Stimulated activated naive B cell treated with anti-CD40 and anti-IgM and Interleukin-4, amounts not matched to agents 10 μg/mL and 1 μg/mL and 100 μg/mL, for 72 hours (primary cell): ENCODE measurements at places on chromosomes 6 and 20.

DNA sequence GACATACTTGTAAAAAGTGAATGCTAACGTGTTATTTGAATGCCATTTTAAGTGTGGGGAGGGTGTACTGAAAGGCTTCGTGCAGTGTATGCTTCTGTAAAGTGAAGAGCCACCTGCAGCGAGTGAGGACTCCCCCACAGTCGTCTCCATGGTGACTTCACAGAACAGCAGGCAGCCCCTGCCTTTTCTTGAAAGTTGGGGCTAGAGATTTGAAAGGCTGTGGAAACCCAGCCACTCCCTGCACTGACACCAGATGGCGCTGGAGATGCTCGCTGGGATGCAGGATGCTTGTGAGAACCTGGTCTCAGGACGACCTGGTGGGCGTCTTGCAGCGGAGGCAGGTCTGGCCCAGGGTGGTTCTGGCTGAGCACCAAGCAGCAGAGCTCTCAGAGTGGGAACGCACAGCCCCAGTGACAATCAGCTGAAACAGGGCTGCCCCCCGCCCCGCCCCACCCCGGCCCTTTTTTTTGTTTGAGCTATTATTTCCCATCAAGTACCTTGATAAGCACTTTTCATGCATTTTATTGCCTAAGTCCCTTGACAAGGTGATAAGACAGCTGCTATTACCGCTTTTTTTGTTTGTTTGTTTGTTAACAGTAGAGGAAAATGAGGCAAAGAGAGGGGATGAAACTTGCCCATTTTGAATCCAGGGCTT is 150.3 kb downstream of the SYCP2 start:
- H3K27me3 ChIP-seq: peaks cover 15% of the 10 kb centered on the region

GRCh38 chr6:54419885-54420284 is 111.6 kb downstream of the TINAG start:
- no peaks in the 10 kb centered on the region for H3K27me3 ChIP-seq
- no peak overlapping the region for H3K4me3 ChIP-seq
- no peak for DNase-seq
- H3K27ac ChIP-seq: no peak overlapping the region

- no peaks in the 10 kb centered on the region for H3K4me1 ChIP-seq
- DNase-seq: no peak
Measured at GRCh38 chr6:12709116-12709515, 7.5 kb upstream of the PHACTR1 start.

DNA sequence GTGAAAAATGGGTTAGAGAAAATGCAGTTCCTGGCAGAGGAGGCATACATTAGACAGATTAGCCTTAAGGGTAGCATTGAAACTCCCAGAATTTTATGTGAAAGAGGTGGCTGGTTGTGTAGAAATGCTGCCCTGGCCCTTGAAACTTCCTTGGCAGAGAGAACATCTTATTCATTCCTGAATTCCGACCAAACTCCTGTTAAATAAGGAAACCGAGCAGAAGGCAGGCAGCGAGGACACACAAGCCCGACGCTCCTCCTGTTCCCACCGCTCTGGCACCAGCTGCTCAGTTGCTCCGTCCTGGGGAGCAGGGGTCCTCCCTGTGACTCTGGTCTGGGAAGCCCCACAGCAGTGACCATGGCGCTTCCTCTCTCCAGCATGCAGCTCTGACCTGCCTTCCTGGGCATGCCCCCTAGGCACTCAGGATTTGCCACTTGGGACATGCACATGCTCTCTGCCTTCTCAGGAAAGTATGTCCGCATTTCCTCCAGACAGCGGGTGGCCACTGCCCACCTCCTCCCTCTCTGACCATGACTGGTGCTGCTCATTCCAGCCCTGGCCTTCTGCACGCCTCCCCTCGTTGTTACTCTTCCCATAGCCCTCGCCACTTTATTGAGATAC is 35.2 kb upstream of the CLDN20 start:
- no peak overlapping the region for H3K27ac ChIP-seq
- no peak overlapping the region for H3K4me3 ChIP-seq
- no peaks in the 10 kb centered on the region for H3K4me1 ChIP-seq
- no peak for DNase-seq

DNA sequence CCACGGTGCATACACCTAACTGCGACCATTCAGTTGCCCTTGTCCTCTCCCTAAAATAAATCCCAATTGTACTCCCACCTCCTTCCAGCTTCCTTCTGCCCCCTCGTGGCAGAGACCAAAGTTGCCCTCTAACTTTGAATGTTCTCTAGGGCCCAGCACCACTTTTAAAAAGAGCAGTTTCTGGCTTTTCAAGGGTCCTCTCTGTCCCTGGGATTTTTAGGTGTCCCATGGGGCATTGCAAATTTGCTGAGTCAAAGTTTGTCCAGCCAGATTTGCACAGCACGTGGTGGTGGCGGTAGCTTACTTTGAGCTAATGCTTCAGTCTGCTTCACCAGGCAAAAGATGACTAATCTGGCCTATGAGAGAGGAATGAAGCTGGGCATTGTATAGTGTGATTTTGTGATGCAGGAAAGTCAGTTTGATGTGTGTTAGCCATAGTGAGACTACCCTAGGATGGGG is 100.2 kb downstream of the PERP start:
- H3K27me3 ChIP-seq: peaks cover 9% of the 10 kb centered on the region
- no peaks in the 10 kb centered on the region for H3K36me3 ChIP-seq
- no peak overlapping the region for H3K4me3 ChIP-seq
- no peak for DNase-seq
- H3K27ac ChIP-seq: no peak overlapping the region

DNA sequence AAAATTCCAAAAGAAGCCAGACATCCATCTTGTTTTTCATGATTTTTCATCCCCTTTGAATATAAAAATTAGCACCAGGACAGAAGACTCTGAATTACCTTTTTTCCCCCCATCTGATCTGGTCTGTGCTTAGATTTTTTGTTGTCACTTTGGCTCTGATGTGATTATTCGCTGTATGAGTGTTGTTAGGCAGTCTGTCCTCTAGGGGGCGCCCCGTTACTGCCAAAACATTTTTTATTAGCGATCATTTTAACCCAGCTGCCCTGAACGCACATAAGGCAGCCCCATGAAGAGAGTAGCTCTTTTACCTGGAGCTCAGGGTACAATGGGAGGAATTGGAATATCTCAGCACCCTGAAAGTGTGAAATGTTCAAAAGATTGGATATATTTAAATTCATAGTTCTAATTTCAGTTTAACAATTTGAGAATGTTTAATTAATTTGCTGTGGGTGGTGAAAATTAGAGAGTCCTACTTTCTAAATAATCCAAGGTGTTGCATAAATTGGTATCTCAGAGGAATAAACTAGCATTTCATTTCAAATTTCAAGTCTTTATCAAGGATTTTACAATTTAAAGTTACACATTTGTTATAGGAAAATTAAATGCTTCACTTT is 60.8 kb downstream of the PRPH2 start:
- H3K4me1 ChIP-seq: peaks cover 2% of the 10 kb centered on the region
- H3K4me3 ChIP-seq: no peak overlapping the region
- H3K36me3 ChIP-seq: peaks cover 39% of the 10 kb centered on the region
- H3K27ac ChIP-seq: no peak overlapping the region
- DNase-seq: peak; percentile 62

DNA sequence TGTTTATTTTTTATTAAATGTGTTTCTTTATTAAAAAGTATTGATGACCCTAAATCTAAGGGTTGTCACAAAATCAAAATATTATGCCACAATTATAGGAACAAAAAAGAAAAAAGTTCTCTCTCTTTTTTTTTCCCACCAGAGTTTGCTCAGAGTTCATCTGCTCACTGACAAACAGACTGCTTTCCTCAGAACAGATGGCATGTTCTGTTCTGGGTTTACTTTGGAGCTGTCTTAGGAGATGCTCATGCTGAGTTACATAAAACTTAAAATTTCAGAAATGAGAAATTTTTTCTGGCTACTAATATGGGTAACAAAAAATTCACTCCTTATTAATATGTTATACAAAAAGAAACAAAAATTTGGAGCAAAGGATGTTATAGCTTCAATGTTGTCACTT is 30.3 kb downstream of the STK38 start:
- no peak overlapping the region for H3K4me3 ChIP-seq
- no peaks in the 10 kb centered on the region for H3K27me3 ChIP-seq
- H3K36me3 ChIP-seq: peaks cover 14% of the 10 kb centered on the region
- H3K4me1 ChIP-seq: no peaks in the 10 kb centered on the region
- no peak overlapping the region for H3K27ac ChIP-seq

DNA sequence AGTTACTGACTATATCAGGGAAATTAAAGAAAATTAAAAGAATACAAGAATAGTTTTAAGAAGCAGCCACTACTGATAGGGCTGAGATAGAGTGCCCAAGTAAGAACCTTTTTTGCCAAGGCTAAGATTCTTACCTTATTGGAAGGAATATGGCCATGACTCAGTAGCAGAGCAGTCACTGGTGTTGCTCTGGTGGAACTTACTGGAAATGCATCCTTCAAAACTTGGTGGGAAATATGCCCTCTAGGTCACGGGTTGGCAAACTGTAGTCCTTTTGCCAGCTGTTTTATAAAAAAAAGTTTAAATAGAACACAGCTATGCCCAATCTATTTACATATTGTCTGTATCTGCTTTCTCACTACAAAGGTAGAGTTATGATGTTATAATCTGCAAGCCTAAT is 6.0 kb downstream of the HSF2 start:
- H3K4me1 ChIP-seq: peaks cover 34% of the 10 kb centered on the region
- no peak overlapping the region for H3K27ac ChIP-seq
- no peaks in the 10 kb centered on the region for H3K27me3 ChIP-seq
- no peak overlapping the region for H3K4me3 ChIP-seq
- H3K36me3 ChIP-seq: peaks cover 16% of the 10 kb centered on the region

GRCh38 chr6:43639984-43640800 is 4.6 kb downstream of the MAD2L1BP start:
- peaks cover 41% of the 10 kb centered on the region for H3K36me3 ChIP-seq
- no peak for DNase-seq
- H3K27ac ChIP-seq: no peak overlapping the region
- H3K4me1 ChIP-seq: peaks cover 39% of the 10 kb centered on the region

DNA sequence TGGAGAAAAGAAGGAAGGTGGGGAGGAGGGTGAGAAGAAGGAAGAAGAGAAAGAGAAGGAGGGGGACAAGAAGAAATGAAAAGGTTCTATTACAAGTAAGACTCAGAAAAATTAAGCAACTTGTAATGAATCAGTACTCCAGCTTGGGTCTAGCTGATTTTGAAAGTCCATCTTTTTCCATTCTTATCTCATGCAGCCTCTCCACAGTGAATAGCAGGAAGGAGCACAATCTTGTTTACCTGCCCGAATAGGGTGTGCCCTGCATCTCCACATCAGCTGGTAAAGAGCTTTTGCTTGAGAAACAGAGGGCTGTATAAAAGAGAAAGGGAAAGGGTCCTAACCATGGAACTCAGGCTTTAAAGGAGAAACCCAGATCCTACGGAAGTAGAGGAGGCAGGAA is 348.8 kb downstream of the TPBG start:
- no peaks in the 10 kb centered on the region for H3K27me3 ChIP-seq
- no peaks in the 10 kb centered on the region for H3K36me3 ChIP-seq
- DNase-seq: no peak
- H3K27ac ChIP-seq: no peak overlapping the region
- H3K4me1 ChIP-seq: no peaks in the 10 kb centered on the region

- DNase-seq: no peak
- no peaks in the 10 kb centered on the region for H3K27me3 ChIP-seq
- no peak overlapping the region for H3K4me3 ChIP-seq
- H3K27ac ChIP-seq: no peak overlapping the region
Measured at GRCh38 chr6:82602776-82603175, 239.2 kb downstream of the TPBG start.

GRCh38 chr6:41566961-41567360 is 20.8 kb downstream of the FOXP4 start:
- no peak overlapping the region for H3K27ac ChIP-seq
- DNase-seq: no peak
- no peaks in the 10 kb centered on the region for H3K27me3 ChIP-seq
- peaks cover 43% of the 10 kb centered on the region for H3K36me3 ChIP-seq
- H3K4me3 ChIP-seq: no peak overlapping the region

- H3K27me3 ChIP-seq: no peaks in the 10 kb centered on the region
- H3K4me3 ChIP-seq: no peak overlapping the region
- no peaks in the 10 kb centered on the region for H3K36me3 ChIP-seq
- H3K27ac ChIP-seq: no peak overlapping the region
Measured at GRCh38 chr6:118333772-118334171, 214.3 kb upstream of the PLN start.

GRCh38 chr6:140711019-140711613 is 1336.7 kb upstream of the CITED2 start:
- DNase-seq: no peak
- peaks cover 9% of the 10 kb centered on the region for H3K27me3 ChIP-seq
- H3K4me3 ChIP-seq: peak overlapping the region; percentile 11
- no peaks in the 10 kb centered on the region for H3K36me3 ChIP-seq
- H3K27ac ChIP-seq: no peak overlapping the region

DNA sequence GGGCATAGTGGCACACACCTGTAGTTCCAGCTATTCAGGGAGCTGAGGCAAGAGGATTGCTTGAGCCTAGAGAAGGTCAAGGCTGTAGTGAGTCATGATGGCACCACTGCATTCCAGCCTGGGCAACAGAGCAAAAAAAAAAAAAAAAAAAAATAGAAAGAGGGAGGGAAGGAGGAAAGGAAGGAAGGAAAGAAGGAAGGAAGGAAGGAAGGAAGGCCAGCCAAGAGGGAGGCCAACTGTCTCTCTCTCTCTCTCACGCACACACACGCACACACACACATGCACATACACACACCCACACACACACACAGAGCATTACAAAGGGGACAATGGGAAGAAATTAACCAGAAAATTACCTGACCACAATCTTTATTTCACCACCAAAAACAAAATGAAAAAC is 50.6 kb upstream of the COL9A1 start:
- no peaks in the 10 kb centered on the region for H3K4me1 ChIP-seq
- peak overlapping the region; percentile 73 for H3K27ac ChIP-seq
- H3K36me3 ChIP-seq: no peaks in the 10 kb centered on the region

GRCh38 chr6:74677463-74677862 is 528.4 kb downstream of the COL12A1 start:
- no peaks in the 10 kb centered on the region for H3K27me3 ChIP-seq
- H3K36me3 ChIP-seq: no peaks in the 10 kb centered on the region
- H3K27ac ChIP-seq: no peak overlapping the region
- no peak for DNase-seq
- H3K4me1 ChIP-seq: no peaks in the 10 kb centered on the region

DNA sequence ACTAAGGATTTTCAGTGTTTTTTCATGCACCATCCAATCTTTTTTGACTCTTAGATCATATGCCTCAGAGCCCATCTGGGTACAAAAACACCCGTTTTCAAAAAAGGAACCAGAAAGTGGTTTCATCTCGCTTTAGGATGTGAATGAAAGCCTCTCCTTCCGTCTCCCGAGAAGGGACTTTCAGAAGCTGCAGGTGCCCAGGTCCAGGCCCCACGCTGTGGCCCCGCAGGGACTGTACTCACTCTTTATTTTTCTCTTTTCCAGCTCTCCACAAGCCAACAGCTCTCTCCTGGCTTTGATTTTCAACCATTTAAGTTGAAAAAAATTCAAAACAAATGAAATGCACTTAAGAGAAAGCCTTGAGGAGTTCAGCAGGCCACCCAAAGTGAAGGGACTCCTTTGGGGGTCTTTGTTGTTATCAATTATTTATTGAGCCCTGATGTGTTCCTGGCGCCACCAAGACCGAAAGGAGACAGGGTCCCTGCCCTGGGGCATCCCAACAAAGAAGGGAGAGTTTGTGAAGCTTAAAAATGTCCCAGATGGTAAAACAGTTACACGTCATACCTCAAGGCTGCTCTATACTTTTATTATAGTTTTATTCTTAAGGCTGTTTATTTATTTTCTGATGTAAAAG is 467.3 kb downstream of the PREX1 start:
- H3K36me3 ChIP-seq: peaks cover 24% of the 10 kb centered on the region
- peak; percentile 21 for DNase-seq
- H3K27ac ChIP-seq: peak overlapping the region; percentile 95
- peak overlapping the region; percentile 85 for H3K4me3 ChIP-seq
- peaks cover 36% of the 10 kb centered on the region for H3K4me1 ChIP-seq
- no peaks in the 10 kb centered on the region for H3K27me3 ChIP-seq
